ENCODE measurements at places on chromosomes 1 and 21.
A peak's percentile ranks its signal among the peaks of the same experiment; 100 is the strongest.

DNA sequence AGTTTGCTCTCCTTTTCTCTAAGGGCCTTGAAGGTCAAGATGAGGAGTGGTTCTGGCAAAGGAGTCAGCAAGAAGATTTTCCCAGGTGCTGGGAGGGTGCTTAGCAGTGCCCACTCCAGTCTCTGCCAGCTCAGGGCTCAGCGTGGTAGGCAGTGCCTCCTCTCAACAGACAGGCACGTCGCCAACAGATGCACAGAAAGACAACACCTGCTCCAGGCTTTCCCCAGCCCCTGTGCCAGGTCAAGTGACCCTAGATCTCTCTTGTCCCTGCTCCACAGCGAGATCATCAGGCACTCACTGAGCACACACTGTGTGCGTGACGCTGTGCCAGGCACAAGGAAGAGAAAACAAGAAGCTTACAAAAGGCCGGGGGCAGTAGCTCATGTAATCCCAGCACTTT, 86.0 kb downstream of the CASZ1 start:
- DNase-seq: no peak

- DNase-seq: no peak
These were observed 738.8 kb downstream of the AMY1C start for GRCh38 chr1:104488296-104489015.

- no peak for DNase-seq
These were observed 9.3 kb downstream of the CBR1 start for GRCh38 chr21:36079010-36079649.

GRCh38 chr1:89794406-89794805, 26.4 kb upstream of the LRRC8D start:
- peak; percentile 36 for DNase-seq

DNA sequence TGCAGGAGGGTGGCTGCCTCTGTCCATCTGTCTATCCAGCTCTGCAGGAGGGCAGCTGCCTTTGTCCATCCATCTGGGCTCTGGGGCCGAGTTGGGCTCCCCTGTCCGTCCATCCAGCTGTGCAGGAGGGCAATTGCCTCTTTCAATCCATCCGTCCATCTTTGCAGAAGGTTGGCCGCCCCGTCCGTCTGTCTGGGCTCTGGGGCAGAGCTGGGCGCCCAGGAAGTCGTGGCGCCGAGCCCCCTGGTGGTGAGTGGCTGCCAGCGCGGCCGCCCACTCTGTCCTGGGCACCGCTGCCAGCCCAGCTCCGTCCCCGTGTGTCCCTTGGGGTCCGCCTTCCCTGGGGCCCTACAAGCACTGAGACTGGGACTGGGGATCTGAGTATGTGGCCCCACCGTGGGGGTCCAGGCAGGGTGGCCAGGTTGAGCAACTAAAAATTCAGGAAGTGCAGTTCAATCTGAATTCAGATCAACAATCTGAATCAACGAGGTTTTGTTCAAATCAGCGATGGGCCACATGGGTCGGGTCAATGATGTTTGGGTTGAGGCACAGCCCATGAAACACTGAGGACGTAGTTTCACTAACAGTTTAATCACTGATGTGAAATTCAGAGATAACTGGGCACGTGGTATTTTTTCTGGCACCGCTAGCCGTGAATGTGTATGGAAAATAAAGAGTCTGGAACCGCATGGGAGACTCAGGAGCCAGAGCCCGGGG, 99.1 kb upstream of the ACTRT2 start:
- DNase-seq: no peak

DNA sequence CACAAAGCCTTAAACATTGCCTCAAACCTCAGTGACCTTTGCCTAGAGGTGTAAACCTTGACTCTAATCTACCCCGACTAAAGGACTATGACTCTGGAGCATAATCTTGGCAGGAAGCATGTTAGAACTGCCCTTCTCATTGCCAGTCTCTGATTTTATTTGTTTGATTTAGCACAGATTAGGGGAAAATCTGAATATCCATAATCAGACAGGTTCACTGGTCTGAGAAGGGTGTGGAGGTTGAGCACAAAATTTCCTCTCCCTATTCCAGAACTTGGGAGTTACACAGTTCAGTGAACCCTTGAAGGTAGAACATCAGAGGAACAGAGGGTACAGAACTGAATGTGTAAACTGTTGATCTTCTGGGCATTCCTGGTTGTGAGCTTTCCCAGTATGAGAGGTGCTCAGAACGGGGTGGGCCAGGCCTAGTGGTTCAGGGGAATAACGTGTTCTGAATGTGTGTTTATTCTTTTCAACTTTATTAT, 8.3 kb upstream of the PSMB4 start:
- DNase-seq: no peak

DNA sequence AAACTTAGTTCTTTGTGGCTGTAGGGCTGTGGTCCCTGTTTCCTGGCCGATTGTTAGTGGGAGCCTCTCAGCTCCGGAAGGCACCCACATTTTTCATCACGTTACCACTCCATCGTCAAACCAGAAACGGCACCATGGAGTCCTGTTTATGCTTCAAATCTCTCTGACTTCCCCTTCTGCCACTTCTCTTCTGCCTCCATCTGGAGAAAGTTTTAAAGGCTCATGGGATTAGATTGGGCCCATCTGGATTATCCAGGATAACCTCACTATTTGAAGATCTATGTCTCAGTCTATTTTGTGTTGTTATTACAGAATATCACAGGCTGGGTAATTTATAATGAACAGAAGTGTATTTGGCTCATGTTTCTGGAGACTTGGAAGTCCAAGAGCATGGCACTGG, 19.3 kb upstream of the IL22RA1 start:
- DNase-seq: no peak

GRCh38 chr1:94646786-94647555, 105.4 kb upstream of the F3 start:
- DNase-seq: no peak

GRCh38 chr1:197066719-197067456, at the start of gene F13B:
Gene F13B (minus strand): TSS chr1:197067260. CDS start chr1:197067223, 37 bp downstream.
- no peak for DNase-seq

- no peak for DNase-seq
These were observed 56.3 kb downstream of the DDR2 start for GRCh38 chr1:162688521-162688920.

DNA sequence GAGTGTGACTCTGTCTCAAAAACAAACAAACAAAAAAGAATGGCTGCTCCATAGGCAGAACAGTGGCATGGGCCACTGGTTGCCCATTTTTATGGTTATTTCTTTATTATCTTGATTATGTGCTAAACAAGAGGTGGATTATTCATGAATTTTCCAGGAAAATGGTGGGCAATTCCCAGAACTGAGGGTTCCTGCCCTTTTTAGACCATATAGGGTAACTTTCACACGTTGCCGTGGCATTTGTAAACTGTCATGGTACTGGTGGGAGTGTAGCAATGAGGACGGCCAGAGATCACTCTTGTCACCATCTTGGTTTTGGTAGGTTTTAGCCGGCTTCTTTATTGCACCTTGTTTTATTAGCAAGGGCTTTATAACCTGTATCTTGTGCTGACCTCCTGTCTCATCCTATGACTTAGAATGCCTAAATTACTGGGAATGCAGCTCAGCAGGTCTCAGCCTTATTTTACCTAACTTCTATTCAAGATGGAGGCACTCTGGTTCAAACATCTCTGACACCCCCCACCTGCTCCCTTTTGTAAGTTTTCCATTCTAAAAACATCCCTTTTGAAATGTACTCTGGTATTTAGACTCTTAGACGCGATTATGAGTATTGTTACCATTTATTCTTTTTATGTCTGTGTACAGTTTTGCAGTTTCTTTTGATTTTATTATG, 57.1 kb downstream of the RAVER2 start:
- no peak for DNase-seq

- no peak for DNase-seq
These were observed 123.9 kb upstream of the VAMP3 start for GRCh38 chr1:7646981-7647901.

DNA sequence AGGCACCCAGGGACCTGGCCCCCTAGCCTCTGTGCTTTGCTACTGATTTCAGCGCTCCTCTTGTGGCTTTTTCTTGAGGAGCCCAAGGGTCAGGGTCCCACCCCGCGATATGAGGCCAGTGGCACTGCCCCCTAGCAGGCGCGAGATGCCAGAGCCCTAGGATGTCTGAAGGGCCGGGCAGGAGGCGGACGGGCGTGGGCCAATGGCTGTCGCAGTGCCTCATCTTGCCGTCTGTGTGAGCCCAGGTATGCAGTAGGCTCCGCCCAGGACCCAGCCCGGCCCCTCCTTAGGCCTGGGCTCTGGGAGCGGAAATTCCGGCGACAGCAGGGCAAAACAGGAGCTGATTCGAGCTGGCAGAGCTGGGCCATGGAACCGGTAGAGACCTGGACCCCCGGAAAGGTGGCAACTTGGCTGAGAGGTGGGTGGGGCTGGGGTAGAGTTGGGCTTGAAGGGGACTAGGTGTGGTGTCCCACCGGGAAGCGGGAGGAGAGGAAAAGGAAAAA, at the start of gene CNKSR1:
Gene CNKSR1, plus strand, starts transcription at position 310 of the 503 bp plus-strand sequence. Its CDS starts 57 bp downstream, at position 367.
- no peak for DNase-seq

GRCh38 chr1:25912076-25912831, 6.0 kb upstream of the STMN1 start:
- no peak for DNase-seq

- DNase-seq: no peak
These were observed 24.5 kb upstream of the RGS16 start for GRCh38 chr1:182628657-182629056.

DNA sequence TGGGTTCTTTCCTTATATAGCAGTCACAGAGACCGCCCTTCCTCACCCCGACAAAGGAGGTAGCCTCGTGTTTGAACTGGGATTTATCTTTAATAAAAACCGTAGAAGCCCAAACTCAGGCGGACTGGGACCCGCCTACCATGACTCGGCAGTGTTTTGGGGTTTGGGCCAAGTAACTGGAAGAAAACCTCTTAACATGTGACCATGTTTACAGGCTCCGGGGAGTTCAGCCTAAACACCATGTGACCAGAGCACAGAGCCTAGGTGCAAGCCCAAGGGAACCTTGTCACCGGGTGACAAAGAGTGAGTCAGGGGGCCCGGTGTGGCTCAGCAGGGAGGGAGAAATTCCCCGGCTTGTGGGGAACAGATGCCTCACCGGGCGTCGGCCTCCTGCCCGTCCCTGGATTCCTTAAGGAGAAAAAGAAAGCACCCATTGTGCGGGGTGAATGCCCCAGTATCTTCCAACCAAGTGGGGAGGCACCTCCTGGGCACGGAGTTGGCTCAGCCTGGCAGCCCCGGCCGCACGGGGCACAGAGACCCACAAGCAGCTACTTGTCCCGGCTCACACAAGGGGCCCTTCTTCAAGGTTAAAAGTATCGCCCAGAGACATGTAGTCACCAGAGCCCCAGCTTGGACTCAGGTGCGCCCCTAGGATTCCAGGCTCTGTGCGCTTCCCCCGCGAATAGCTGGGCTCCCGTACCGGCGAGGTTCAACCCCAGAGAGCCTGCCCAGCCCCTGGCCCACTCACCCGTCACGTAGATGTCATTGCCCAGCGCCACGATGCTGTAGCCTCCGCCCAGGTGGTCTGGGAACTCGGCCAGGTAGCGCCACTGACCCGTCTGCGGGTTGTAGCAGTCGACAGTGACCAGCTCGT, 1.4 kb downstream of the KLHL21 start:
- peak; percentile 93 for DNase-seq

DNA sequence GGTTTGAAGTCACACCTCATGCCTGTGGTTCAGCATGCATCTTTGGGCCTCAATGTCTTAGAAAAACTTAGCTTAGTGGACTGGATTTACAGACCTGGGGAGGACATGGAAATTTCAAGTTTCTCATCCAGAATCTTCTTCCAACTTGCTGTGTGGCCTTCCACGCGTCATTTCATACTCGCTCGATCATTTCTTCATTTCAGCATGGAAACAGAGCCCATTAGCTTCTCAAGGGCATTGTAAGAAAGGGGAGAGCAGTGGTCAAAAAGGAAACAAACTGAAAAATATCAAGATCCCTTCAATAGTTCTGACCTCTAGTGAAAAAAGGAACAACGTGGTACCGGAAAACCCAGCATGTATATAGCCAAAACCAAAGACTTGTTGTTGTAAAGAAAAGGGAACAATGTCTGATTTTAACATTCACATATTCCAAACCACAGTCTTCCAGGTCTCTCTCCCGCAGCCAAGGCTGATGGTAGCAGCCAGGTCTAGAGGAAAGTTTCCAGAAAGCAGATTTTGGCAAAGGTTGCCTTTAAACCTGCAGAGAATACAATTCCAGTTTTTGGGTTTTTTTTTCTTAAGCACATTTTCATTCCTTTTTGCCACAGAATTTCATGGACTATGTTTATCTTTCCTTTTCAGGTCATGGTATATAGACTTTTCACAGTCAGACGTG, 97.0 kb upstream of the CDC42BPA start:
- DNase-seq: no peak

DNA sequence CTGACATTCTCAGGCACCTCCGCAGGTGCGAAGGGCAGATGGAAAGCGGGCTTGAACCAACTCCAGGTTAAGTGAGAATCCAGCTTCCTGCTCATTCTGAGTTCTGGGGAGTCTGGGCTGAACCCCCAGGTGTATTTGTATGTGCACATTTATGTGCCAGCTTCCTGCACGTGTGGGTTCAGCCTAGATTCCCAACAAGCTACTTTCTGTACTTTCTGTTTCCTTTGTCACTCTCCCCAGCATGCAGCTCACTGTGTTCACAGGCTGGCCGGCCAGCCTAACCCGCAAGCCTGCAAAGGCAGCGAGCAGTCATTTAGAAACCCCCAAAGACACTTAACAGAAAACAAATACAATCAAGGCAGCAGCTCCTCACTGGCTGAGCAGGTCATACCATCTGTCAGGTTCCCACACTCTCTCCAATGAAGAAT, 1.3 kb upstream of the IL19 start:
- no peak for DNase-seq

All from retinal pigment epithelial cell (primary cell).